ENCODE measurements at places on chromosomes 6 and 20.

GRCh38 chr20:1375515-1375914 lies 17.3 kb downstream of the FKBP1A start:
- DNase-seq: no peak

DNA sequence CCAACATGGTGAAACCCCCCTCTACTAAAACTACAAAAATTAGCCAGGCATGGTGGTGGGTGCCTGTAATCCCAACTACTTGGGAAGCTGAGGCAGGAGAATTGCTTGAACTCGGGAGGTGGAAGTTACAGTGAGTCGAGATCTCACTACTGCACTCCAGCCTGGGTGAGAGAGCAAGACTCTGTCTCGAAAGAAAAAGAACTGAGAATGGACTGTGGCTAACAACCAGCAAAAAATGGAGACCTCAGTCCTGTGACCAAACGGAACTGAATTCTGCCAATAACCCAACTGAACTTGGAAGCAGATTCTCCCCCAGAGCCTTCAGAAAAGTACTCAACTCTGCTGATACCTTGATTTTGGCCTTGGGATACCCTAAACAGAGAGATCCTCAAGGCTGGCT lies 604.5 kb downstream of the DOK5 start:
- no peak for DNase-seq

- no peak for DNase-seq
These were observed 21.9 kb downstream of the MEP1A start for GRCh38 chr6:46815130-46815529.

DNA sequence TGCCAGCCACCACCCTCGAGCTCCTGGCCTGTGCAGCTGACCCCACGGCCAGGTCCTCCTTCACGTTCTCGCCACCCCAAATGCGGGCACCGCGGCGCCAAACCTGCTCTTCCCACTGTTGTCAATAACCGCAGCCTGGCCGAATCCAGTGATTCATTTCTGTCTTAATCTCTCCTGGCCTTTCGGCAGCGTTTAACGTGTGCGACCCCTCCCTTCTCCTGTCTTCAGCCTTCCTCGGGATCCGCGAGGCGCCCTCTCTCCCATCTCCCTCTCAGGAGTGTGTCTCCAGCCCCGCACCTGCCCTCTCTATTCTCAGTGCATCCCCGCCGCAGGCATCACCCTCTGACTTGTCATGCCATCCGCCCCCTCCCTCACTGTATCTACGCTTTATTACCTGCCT lies 91.4 kb downstream of the THBS2 start:
- no peak for DNase-seq

DNA sequence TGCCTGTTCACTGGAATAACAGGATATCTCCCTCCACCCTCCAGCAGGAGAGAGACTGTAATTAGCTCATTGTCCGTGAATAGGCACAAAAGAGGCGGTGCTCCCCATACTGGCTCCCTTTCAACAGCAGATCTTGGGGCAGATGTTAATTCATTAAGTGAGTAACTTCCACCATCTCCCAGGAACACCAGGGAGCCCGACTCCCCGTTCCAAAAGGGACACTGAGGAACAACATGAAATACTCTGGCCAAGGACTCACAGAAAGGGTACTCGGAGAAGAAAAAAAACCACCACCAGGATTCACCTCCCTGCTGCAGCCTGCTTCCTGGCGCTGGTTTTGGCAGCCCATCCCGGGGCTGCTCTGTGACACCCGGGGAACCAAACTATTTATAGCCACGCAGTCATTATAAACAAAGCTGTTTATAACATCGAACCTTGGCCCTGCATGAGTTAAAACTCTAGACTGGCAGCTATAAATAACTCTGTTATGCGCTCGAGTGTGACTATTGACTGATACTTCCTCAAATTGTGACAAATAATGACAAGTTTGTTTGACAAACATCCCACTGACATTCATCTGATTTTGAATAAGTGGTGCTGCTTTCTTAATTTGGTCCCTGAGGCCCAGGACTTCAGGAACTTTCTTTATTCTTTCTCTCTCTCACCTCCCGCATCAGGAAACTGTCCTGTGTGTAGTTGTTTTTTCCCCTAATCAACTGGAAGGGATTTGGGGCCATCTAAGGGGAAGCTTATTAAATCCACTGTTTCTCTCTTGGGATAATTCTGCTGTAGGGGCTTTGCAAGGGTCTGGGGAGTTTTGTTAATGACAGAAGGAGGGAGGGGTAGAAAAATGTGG lies 521.6 kb downstream of the CD83 start:
- no peak for DNase-seq

DNA sequence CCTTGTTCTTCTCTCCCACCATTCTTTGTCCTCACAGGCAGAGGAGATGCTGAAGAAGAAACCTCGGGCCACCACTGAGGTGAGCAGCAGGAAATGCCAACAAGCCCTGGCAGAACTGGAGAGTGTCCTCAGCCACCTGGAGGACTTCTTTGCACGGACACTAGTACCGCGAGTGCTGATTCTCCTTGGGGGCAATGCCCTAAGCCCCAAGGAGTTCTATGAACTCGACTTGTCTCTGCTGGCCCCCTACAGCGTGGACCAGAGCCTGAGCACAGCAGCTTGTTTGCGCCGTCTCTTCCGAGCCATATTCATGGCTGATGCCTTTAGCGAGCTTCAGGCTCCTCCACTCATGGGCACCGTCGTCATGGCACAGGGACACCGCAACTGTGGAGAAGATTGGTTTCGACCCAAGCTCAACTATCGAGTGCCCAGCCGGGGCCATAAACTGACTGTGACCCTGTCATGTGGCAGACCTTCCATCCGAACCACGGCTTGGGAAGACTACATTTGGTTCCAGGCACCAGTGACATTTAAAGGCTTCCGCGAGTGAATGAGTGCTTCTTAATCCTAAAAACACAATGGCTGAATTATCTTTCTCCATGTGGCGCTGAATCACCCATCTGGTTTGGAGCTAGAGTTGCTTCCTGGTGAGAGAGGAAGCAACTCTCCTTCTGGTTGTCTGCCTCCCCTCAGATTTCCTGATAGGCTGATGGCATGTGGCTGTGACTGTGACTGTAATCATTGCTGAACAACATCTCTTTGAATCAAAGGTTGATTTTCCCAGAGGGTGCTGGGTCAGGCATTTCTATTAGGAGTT lies 4.6 kb downstream of the MAD2L1BP start:
- DNase-seq: no peak

DNA sequence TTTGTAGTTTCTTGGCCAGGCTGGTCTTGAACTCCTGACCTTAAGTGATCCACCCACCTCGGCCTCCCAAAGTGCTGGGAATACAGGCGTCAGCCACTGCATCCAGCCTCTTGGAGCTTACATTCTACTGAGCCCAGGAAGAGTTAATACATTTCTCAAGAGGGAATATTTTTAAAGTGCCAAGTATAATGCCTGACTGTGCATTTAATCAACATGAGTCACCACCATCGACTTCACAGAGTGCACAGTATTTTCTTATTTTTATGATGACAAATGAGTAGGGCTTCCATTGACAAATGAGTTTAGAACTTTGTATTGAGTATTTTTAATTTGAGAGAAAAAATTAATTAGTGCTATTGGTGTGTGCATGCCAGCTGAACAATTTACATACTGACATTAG lies 72.2 kb downstream of the SASH1 start:
- DNase-seq: no peak

- DNase-seq: no peak
These were observed 41.0 kb upstream of the SIRPA start for GRCh38 chr20:1854246-1854645.

DNA sequence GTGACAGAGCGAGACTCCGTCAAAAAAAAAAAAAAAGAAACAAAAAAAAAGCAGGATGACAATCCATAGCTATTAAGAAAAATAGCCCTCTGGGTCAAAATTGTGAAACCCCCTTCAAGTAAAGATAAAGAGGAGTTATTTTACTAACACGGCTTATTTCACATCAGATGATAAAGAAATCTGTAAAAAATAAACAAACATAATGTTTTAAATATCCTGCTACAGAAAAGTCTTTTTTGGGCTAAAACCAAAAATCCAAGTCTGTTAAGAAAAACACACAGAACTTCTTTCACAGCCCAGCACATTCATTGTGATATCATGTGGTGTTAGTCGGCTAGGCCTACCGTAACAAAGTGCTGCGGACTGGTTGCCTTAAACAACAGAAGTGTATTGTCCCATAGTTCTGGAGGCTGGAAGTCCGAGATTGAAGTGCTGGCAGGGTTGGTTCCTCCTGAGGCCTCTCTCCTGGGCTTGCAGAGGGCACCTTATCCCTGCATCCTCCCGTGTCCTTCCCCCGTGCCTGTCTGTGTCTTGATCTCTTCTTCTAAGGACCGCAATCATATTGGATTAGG lies 239.2 kb upstream of the TAB2 start:
- DNase-seq: no peak

GRCh38 chr6:15359335-15359862 lies 113.5 kb downstream of the JARID2 start:
- no peak for DNase-seq

- DNase-seq: no peak
These were observed 8.7 kb downstream of the MTHFD1L start for GRCh38 chr6:150874179-150874578.

- no peak for DNase-seq
These were observed 166.5 kb downstream of the TFAP2A start for GRCh38 chr6:10248378-10248843.

GRCh38 chr20:12965212-12965869 lies 43.4 kb upstream of the SPTLC3 start:
- no peak for DNase-seq

- DNase-seq: no peak
These were observed at the start of gene COL19A1 for GRCh38 chr6:69866351-69866769. COL19A1 (plus strand) TSS chr6:69866556; CDS start chr6:69879568, 13,012 bp downstream.

GRCh38 chr6:158799051-158799792 lies 19.9 kb downstream of the EZR start:
- DNase-seq: no peak

DNA sequence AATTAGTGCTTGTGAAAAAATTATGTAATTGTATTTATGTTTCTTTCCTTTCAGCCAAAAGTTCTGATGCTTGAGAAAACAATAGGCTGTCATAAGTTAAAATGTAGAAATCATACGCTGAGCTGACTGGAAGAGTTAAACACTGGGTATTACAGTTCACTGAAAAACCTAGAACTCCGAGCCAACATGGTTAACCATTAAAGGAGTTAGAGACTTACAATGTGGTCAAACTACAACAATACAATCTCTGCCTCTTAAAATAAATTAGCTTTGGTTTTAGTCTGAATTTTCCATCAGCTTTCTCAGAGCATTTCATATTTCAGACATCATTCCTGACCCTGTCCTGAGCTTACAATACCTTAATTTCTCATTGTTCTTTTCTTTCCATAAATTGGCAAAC lies 91.0 kb downstream of the COL12A1 start:
- no peak for DNase-seq

DNA sequence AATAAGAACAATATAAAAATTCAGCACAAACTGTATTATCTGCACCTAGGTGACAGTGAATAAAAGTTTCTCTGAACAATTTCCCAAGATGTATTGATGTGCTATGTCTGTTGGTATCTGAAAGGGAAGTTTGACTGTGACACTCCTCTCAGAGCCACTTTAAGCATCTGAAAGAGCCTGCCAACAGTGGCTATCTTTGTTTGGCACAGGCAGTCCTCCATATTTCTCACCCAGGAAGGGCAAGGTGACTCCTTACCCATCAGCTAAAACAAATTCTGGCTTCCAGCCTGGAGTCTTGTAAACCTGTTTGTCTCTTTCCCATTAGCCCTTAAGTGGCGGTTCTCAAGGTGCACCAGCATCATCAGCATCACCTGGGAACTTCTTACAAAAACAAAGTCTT lies 122.4 kb upstream of the VGLL2 start:
- no peak for DNase-seq

- DNase-seq: no peak
These were observed 9.6 kb upstream of the KCNQ2 start for GRCh38 chr20:63482021-63482587.

- no peak for DNase-seq
These were observed 185.2 kb downstream of the FARS2 start for GRCh38 chr6:5446362-5447075.

GRCh38 chr20:62472138-62472940 lies 3.5 kb downstream of the GATA5 start:
- DNase-seq: no peak

- DNase-seq: no peak
These were observed 565 bp downstream of the QKI start for GRCh38 chr6:163414946-163415619.

- DNase-seq: no peak
These were observed 375.8 kb downstream of the THBS2 start for GRCh38 chr6:168877821-168878282.

DNA sequence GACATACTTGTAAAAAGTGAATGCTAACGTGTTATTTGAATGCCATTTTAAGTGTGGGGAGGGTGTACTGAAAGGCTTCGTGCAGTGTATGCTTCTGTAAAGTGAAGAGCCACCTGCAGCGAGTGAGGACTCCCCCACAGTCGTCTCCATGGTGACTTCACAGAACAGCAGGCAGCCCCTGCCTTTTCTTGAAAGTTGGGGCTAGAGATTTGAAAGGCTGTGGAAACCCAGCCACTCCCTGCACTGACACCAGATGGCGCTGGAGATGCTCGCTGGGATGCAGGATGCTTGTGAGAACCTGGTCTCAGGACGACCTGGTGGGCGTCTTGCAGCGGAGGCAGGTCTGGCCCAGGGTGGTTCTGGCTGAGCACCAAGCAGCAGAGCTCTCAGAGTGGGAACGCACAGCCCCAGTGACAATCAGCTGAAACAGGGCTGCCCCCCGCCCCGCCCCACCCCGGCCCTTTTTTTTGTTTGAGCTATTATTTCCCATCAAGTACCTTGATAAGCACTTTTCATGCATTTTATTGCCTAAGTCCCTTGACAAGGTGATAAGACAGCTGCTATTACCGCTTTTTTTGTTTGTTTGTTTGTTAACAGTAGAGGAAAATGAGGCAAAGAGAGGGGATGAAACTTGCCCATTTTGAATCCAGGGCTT lies 150.3 kb downstream of the SYCP2 start:
- no peak for DNase-seq

GRCh38 chr6:75130784-75131183 lies 75.1 kb downstream of the COL12A1 start:
- no peak for DNase-seq

DNA sequence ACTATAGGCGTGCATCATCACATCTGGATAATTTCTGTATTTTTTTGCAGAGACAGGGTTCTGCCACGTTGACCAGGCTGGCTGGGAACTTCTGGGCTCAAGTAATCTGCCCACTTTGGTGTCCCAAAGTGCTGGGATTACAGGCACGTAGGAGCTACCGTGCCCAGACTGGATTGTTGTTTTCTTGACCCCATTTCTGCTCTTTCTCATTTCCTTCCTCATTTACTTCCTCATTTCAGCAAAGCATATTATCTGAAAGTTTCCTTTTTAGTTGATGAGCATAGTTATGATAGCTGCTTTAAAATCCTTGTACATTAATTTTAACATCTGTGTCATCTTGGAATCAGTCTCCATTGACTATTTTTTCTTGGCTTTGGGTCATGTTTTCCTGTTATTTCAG lies 301.0 kb upstream of the RUNX2 start:
- DNase-seq: no peak

- no peak for DNase-seq
These were observed 427.5 kb upstream of the HSF2 start for GRCh38 chr6:121971931-121972335.

DNA sequence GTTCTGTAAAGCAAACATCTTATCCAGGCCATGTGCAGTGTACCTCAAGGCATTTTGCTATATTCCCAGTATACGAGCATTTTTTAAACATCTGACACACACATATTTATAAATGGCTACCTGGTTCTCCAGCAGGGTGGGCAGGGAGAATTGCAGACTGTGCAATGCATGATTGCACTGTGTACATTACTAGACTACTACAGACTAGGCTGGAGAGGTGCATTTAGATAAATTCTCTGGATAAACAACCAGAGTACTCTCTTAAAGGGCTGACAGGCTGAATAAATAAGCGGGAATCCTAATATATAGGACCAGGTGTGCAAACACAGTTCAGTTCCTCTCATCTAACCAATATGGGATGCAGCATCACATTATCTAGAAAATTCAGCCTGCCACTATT lies 428.3 kb upstream of the ARID1B start:
- DNase-seq: no peak
